CD4-positive, alpha-beta T cell (primary cell): ENCODE measurements at places on chromosomes 3 and 15. TPM values are rescaled to one million over a fixed set of nuclear protein-coding genes. Genes with fewer than 3 reads are reported as not detected.

The GAP43 gene
- total RNA-seq = not detected

The LRRC2 gene
- 0.91 TPM for total RNA-seq

The CCR3 gene
- not detected for total RNA-seq

GRCh38 chr3:50840983-50841489 is 166.3 kb downstream of the DOCK3 start:
- H3K27ac ChIP-seq = no peak overlapping the region
- H3K36me3 ChIP-seq = no peaks in the 10 kb centered on the region
- no peak for DNase-seq
- no peaks in the 10 kb centered on the region for H3K4me1 ChIP-seq

The DAZL gene
- not detected for total RNA-seq

GRCh38 chr15:63198371-63199250 is 9.2 kb downstream of the RAB8B start:
- no peak overlapping the region for H3K4me3 ChIP-seq
- H3K36me3 ChIP-seq = peaks cover 4% of the 10 kb centered on the region
- DNase-seq = no peak
- H3K27me3 ChIP-seq = no peaks in the 10 kb centered on the region
- H3K27ac ChIP-seq = no peak overlapping the region
- H3K4me1 ChIP-seq = peaks cover 77% of the 10 kb centered on the region
